ENCODE measurements at places on chromosomes 5 and 9. TPM values are rescaled to one million over a fixed set of nuclear protein-coding genes. Genes with fewer than 3 reads are reported as not detected.
A peak's percentile ranks its signal among the peaks of the same experiment; 100 is the strongest.

The SMC5 gene
- 29.7 TPM for total RNA-seq

The MVB12B gene
- 17.3 TPM for total RNA-seq

The SHLD3 gene
- 2.1 TPM for total RNA-seq

The EMB gene
- total RNA-seq: 23.9 TPM

The PCDHB9 gene
- total RNA-seq: 1.0 TPM

The IL5 gene
- not detected for total RNA-seq

The PCDHGC4 gene
- total RNA-seq: 4.1 TPM

The CKS2 gene
- total RNA-seq: 87.4 TPM

The EGFLAM gene
- 14.1 TPM for total RNA-seq

The RPL12 gene
- total RNA-seq: 2,640 TPM

The SPATA31D1 gene
- not detected for total RNA-seq

The CDH6 gene
- 1.2 TPM for total RNA-seq

GRCh38 chr5:127942246-127943060 lies 141.1 kb upstream of the SLC12A2 start:
- DNase-seq: no peak
- peak overlapping the region; percentile 45 for H3K27ac ChIP-seq
- no peak overlapping the region for H3K4me3 ChIP-seq
- H3K27me3 ChIP-seq: no peaks in the 10 kb centered on the region
- no peaks in the 10 kb centered on the region for H3K36me3 ChIP-seq
- H3K4me1 ChIP-seq: no peaks in the 10 kb centered on the region

- H3K4me1 ChIP-seq: no peaks in the 10 kb centered on the region
- H3K36me3 ChIP-seq: no peaks in the 10 kb centered on the region
- H3K27me3 ChIP-seq: no peaks in the 10 kb centered on the region
- H3K27ac ChIP-seq: peak overlapping the region; percentile 53
- DNase-seq: no peak
- peak overlapping the region; percentile 63 for H3K4me3 ChIP-seq
Observed at GRCh38 chr9:37486616-37487548, 1.1 kb downstream of the POLR1E start.

- H3K36me3 ChIP-seq: no peaks in the 10 kb centered on the region
- H3K27ac ChIP-seq: no peak overlapping the region
- no peak overlapping the region for H3K4me3 ChIP-seq
- no peak for DNase-seq
Observed at GRCh38 chr9:133842174-133842573, 104.0 kb upstream of the SARDH start.

GRCh38 chr9:94926431-94926800 lies 199.9 kb downstream of the AOPEP start:
- no peak for DNase-seq
- peaks cover 2% of the 10 kb centered on the region for H3K4me1 ChIP-seq
- H3K4me3 ChIP-seq: no peak overlapping the region
- no peaks in the 10 kb centered on the region for H3K27me3 ChIP-seq
- H3K27ac ChIP-seq: peak overlapping the region; percentile 6
- H3K36me3 ChIP-seq: no peaks in the 10 kb centered on the region

GRCh38 chr9:27929841-27930240 lies 356.6 kb upstream of the C9orf72 start:
- H3K36me3 ChIP-seq: no peaks in the 10 kb centered on the region
- DNase-seq: no peak
- H3K4me3 ChIP-seq: no peak overlapping the region
- H3K27me3 ChIP-seq: no peaks in the 10 kb centered on the region
- H3K27ac ChIP-seq: no peak overlapping the region

- H3K4me1 ChIP-seq: no peaks in the 10 kb centered on the region
- no peaks in the 10 kb centered on the region for H3K36me3 ChIP-seq
- H3K4me3 ChIP-seq: no peak overlapping the region
- DNase-seq: no peak
- no peaks in the 10 kb centered on the region for H3K27me3 ChIP-seq
- H3K27ac ChIP-seq: no peak overlapping the region
Observed at GRCh38 chr5:112663146-112663545, 74.5 kb upstream of the APC start.

DNA sequence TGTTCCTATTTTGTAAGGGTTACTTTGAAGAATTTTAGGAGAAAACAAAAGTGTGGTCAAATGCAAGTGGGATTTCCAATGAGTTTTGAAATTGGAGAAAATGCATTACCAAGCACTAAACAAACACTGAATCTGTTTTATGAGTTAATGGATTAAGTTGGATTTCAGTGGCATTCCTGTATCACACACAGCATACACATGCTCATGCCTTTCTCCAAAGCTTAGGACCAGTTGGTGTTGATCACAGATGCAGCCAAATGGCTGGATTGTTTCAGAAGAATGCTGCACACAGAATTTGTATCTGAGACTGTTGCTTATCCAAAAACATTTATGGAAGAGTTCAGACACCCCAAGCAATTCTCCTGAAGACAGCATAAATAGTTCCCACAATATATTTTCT lies 611.1 kb downstream of the ACTL7B start:
- no peak overlapping the region for H3K4me3 ChIP-seq
- no peak for DNase-seq
- H3K4me1 ChIP-seq: no peaks in the 10 kb centered on the region

DNA sequence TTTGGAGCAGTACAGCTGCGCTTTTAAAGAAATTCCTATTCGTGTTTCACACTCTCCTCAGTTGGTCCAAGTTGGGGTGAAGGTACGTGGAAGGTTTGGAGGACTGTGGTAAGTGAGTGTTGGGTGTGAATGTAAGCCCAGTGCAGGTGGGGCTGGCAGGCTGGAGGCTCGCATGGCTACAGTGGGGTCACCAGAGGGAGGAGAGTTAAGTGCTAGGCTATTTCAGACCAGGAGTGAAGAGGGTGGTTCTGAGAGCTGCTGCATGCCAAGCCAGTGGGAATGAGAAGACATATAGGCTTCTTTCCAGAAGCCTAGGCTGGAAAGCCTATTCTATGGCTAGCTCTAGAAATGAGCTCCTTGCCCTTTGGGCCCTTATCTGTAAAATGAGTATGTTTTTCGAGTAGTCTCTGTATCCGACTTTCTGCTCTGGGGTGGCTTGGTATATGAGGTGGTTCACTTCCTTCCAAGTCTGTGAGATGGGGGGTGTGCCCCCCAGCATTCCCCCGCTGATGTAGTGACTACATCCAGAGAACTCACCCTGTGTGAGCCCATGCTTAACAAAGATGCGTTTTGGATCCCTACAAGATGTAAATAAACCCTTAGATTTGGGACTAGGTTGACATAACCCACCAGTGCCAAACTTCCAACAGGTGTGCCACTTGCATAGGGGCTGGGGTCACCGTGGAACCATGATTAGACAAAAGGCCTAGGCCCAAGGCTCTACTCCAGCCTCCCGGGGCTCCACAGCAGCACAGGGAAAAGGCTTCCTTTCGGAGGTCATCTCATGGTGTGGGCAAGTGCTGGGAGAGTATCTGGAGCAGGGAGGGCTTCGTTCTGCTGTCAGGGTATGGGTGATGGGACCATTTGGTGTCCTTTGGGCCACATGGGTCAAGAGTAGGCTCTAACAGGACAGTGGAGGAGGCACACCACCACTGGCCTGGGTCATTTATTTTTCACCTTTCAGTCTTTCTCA lies 2.6 kb downstream of the TCF7 start:
- H3K27ac ChIP-seq: no peak overlapping the region
- H3K36me3 ChIP-seq: no peaks in the 10 kb centered on the region
- DNase-seq: no peak
- peaks cover 3% of the 10 kb centered on the region for H3K4me1 ChIP-seq

DNA sequence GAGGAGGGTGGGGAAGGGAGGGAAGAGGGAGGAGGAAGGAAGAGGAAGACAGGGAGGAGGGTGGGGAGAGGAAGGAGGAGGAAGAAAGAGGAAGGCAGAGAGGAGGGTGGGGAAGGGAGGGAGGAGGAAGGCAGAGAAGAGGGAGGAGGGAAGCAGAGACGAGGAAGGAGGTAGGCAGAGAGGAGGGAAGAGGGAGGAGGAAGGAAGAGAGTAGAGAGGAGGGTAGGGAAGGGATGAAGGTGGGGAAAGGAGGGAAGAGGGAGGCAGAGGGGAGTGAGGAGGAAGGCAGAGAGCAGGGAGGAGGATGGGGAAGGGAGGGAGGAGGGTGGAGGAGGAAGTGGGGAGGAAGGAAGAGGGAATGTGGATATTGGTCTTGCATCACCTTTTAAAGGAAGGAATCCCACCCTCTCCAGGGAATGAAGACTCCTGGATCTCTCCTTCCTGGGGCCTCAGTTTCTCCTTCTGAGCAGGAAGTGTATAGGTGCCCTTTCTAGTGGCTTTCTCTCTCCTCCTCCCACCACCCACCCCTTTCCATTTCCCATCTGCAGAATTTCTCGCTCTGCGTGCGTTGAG lies 188.9 kb upstream of the ZNF618 start:
- DNase-seq: no peak
- no peak overlapping the region for H3K27ac ChIP-seq
- no peaks in the 10 kb centered on the region for H3K36me3 ChIP-seq
- H3K4me3 ChIP-seq: no peak overlapping the region

DNA sequence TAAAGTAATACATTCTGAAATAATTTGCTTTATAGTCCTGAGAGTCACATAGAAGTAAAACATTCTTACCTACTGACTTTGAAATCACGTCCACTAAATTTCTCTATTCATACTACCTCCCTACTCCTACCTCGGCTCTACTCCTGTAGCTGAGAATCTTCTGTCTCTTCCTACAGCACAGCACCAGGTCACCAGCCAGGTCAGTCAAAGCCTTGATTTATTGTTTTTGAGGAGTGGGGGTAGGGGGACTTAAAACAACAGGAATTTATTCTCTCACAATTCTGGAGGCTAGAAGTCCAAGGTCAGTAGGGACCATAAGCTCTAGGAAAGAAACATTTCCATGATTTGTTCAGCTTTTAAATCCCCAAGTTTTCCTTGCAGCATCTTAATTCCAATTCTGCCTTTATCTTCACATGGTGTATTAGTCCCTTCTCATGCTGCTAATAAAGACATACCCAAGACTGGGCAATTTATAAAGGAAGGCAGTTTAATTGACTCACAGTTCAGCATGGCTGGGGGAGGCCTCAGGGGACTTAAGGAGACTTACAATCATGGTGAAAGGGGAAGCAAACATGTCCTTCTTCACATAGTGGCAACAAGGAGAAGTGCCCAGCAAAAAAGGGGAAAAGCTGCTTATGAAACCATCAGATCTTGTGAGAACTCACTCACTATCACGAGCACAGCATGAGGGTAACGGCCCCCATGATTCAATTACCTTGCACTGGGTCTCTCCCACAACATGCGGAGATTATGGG lies 49.6 kb upstream of the CCNG1 start:
- DNase-seq: no peak
- no peaks in the 10 kb centered on the region for H3K36me3 ChIP-seq
- no peak overlapping the region for H3K27ac ChIP-seq
- no peaks in the 10 kb centered on the region for H3K27me3 ChIP-seq
- H3K4me3 ChIP-seq: no peak overlapping the region
- H3K4me1 ChIP-seq: no peaks in the 10 kb centered on the region

- no peaks in the 10 kb centered on the region for H3K4me1 ChIP-seq
- H3K36me3 ChIP-seq: no peaks in the 10 kb centered on the region
- H3K4me3 ChIP-seq: no peak overlapping the region
- H3K27ac ChIP-seq: no peak overlapping the region
Observed at GRCh38 chr5:88872971-88873370, 10.0 kb downstream of the MEF2C start.

DNA sequence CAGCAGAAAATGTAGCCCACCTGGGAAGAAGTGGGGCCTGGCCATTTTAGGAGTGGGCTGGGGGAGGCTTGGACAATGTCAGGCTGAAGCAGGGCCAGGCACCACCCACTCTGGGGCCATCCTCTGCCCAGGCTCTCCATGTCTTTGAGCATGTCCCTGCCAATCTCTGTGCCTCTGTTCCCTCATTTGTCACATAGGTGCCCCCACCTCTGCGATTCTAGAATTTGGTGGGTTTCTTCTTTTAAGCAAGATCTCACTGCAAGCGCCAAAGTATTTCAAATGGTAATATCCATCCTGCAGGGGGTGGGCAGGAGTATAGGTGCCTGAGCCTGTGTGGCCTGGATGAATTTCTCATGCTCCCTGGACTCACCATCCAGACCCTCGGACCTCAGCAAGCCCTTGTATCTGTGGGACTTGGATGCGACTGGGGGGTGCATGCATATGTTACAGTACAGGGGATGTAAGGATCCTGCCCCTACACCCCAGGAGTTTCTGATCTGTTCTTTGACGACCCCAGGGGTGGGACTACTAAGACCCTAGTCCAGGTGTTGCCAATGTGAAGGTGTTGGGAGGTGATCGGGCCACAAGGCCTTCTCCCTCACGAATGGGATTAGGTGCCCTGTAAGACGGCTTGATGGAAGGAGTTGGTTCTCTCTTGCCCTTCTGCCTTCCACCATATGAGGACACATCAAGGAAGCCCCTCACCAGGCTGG lies 4.3 kb downstream of the CD74 start:
- H3K4me3 ChIP-seq: no peak overlapping the region
- peaks cover 2% of the 10 kb centered on the region for H3K4me1 ChIP-seq
- DNase-seq: no peak
- peak overlapping the region; percentile 5 for H3K27ac ChIP-seq
- no peaks in the 10 kb centered on the region for H3K27me3 ChIP-seq

DNA sequence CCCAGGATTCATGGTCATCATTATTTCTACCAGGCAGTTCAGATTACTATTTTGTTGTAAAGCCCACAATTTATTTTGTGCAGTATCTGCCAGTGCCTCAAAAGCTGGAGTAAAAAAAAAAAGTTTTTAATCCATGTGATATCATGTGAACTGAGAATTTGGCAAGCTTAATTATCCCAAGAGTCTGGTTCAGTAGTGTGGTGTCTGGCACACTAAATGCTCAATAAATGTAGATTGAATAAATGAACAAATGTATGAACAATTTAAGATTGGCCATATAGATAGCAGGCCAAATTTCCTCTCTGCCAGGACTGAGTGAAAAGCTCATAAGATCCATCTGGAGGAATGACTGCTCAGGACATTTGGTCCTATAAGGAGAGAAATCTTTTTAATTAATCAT lies 533.0 kb downstream of the TLE1 start:
- no peak for DNase-seq
- H3K27ac ChIP-seq: no peak overlapping the region
- H3K4me1 ChIP-seq: no peaks in the 10 kb centered on the region
- no peaks in the 10 kb centered on the region for H3K27me3 ChIP-seq
- H3K36me3 ChIP-seq: no peaks in the 10 kb centered on the region

GRCh38 chr5:56405116-56405908 lies 172.2 kb upstream of the ANKRD55 start:
- no peak overlapping the region for H3K27ac ChIP-seq
- no peaks in the 10 kb centered on the region for H3K36me3 ChIP-seq
- H3K4me3 ChIP-seq: no peak overlapping the region
- H3K4me1 ChIP-seq: no peaks in the 10 kb centered on the region

GRCh38 chr5:141864371-141865370 lies 13.5 kb downstream of the PCDH1 start:
- no peaks in the 10 kb centered on the region for H3K36me3 ChIP-seq
- peaks cover 10% of the 10 kb centered on the region for H3K4me1 ChIP-seq
- H3K4me3 ChIP-seq: no peak overlapping the region
- H3K27me3 ChIP-seq: no peaks in the 10 kb centered on the region
- H3K27ac ChIP-seq: peak overlapping the region; percentile 81

GRCh38 chr5:22754155-22754554 lies 99.0 kb downstream of the CDH12 start:
- H3K27me3 ChIP-seq: no peaks in the 10 kb centered on the region
- H3K4me1 ChIP-seq: no peaks in the 10 kb centered on the region
- H3K4me3 ChIP-seq: no peak overlapping the region
- H3K27ac ChIP-seq: no peak overlapping the region
- no peak for DNase-seq
- H3K36me3 ChIP-seq: no peaks in the 10 kb centered on the region
